GM12864 (cell line): ENCODE measurements at places on chromosomes 3 and 15.

DNA sequence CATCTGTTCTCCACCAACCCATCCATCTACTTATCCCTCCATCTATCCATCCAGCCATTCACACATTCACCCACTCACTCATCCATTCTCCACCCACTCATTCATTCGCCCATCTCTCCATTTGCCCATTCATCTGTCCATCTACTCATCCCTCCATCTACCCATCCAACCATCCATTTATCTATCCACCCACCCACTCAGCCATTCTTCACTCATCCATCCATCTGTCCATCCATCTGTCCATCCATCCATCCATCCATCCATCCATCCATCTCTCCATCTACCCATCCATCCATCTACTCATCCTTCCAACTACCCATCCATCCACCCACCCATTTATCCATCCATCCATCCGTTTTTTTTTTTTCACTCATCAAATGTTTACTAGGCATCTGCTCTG is 13.9 kb downstream of the FAM3D start:
- DNase-seq: no peak

DNA sequence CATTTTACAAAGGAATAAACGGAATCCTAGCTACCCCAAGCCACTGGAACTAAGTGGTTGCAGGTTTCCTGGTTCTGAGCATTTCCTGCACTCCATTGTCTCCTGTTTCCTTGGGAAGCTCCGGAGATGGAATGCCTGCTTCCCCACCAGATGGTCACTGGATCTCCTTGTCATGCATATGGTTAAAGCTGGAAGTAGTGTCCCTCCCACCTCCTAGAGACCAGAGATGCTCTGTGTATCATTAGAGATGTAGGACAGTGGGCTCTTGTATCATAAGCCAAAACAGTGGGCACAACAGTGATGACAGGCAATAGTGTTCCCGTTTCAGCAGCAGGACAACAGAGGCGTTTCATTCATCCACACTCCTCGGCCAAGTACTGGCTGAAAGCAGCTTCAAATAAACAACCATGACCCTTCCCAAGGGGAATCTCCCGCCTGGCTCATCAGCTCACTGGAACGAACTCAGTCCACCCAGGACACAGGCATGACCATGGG is 136.2 kb upstream of the EIF1B start:
- DNase-seq: no peak

GRCh38 chr3:114307832-114308231 is 14.0 kb downstream of the TIGIT start:
- DNase-seq: no peak

GRCh38 chr3:47418167-47419082 is 37.6 kb downstream of the PTPN23 start:
- DNase-seq: no peak

- DNase-seq: no peak
These were observed 22.4 kb downstream of the RCN2 start for GRCh38 chr15:76953913-76954312.

- DNase-seq: no peak
These were observed 156.8 kb upstream of the BCL6 start for GRCh38 chr3:187902041-187902471.

DNA sequence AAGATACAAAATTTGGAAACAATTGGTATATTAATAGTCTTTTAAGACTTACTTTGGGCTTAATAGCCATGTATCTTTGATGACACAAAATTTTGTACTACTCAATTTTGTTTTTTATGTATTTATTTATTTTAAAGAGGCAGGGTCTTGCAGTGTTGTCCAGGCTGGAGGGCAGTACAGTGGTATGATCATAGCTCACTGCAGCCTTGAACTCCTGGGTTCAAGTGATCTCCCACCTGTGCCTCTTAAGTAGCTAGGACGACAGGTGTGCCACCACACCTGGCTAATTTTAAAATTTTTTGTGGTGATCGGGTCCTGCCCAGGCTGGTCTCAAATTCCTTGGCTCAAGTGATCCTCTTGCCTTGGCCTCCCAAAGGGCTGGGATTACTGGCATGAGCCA is 6.5 kb downstream of the SPRED1 start:
- DNase-seq: no peak

DNA sequence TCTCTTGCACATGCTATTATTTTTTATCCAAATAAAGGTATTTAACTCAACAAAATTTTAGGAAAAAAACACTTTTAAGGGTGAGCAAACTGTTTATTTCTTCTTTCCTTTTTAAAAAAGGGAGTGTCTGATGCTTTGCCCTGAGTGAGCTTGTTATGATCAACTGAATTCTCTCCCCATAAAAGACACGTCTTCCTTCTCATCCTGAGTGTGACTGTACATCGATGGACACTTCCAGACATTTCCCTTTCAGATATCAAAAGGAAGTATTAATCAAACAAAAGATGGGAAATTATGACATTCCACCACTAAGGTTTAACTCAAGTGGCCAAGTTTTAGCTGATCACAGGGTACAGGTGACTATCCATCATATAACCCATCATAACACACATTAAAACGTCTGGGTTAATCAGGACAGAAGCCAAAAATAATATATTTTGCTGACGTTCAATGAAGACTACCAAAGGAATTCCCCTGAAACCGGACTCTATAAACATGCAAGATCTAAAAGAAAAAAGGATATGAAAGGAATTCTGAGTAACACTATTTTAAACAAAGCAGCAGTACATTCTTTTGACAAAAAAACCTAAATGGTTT is 354.8 kb downstream of the MECOM start:
- no peak for DNase-seq

GRCh38 chr15:48250640-48251076 is 44.6 kb downstream of the SLC12A1 start:
- peak; percentile 26 for DNase-seq

DNA sequence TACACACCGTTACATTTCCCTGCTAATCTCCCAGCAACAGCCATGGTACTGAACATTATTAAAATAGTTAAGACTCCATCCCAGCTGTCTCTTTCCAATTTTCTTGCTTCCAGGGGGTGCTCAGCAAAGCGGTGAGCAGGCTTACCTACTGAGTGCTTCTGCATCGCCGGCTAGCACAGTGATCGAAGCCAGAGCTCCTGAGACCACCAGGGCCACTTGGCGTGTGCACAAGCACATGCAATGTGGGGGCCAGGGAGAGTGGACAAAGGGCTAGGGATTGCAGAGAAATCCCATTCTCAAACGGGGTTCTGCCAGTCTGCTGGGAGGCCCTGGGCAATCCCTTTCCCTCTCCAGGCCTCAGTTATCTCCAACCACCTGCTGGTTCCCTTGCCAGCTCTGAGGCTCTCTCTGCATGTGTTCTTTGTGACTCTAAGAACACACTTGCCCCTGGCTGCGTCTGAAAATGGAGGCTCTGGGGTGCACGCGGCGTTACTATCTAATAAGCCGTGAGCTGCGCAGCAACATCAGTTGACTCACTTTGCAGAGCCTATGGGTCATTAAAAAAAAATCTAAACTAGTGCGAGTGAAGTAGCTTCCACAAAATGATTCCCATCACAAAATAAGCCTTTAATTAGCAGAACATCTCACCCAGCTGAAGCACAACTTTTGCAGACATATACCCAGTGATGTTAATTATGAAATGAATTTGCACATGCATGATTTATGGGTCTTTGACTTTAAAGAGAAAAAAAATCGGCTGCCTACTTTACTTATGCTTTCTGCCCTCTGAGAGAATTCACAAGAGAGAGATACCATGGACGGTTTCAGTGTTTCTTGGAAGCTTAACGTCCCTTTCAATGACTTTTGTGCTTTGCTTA is 271.5 kb downstream of the TLE3 start:
- no peak for DNase-seq

GRCh38 chr3:49714728-49715550 is 4.5 kb downstream of the AMIGO3 start:
- DNase-seq: no peak

DNA sequence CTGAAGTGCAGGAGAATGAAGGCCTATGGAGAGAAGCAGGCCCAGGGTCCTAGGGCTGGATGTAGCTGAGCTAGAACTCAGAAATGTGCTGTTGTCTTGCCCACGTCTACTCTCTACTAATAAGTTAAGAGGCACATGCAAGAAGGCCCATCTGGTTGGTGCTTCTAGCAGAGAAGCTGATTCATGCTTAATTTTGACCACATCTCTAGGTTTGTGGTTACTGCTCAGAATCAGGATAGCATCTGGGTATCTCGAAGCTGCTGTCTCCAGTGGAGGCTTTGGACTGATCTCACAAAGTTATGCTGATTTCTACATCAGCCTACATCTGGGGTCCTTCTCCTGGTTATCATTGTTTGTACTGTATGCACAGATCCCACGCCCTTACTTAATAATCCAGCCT is 87.3 kb downstream of the CACNA1D start:
- no peak for DNase-seq

- no peak for DNase-seq
These were observed 977.9 kb upstream of the GBE1 start for GRCh38 chr3:82739390-82739789.

- DNase-seq: no peak
These were observed 79.6 kb upstream of the SPATA12 start for GRCh38 chr3:56980798-56981390.

GRCh38 chr3:11288786-11289637 is 16.8 kb downstream of the ATG7 start:
- DNase-seq: peak; percentile 49

- DNase-seq: no peak
These were observed 152.8 kb upstream of the GOLGA6L4 start for GRCh38 chr15:84082739-84083138.

DNA sequence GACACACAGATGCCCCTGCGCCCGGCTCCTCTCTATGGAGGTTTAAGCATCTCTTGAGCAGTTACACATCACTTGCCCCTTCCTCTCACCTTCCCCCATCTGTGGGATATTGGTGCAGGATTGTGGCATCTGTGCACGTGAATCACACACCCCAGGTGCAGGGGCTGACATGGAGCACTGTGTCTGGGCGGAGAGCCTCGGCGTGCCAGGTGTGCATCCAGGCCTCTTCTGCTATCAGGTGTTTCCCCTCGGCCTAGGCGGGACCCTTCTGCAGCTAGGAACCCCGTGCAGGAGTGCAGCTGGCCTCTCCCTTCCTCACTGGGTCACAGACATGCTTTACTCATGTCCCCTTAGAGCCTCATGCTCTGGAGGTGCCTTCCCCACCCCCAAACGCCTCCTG is 33.4 kb upstream of the MUC13 start:
- no peak for DNase-seq

GRCh38 chr3:192331749-192332385 is 395.5 kb downstream of the FGF12 start:
- DNase-seq: no peak

DNA sequence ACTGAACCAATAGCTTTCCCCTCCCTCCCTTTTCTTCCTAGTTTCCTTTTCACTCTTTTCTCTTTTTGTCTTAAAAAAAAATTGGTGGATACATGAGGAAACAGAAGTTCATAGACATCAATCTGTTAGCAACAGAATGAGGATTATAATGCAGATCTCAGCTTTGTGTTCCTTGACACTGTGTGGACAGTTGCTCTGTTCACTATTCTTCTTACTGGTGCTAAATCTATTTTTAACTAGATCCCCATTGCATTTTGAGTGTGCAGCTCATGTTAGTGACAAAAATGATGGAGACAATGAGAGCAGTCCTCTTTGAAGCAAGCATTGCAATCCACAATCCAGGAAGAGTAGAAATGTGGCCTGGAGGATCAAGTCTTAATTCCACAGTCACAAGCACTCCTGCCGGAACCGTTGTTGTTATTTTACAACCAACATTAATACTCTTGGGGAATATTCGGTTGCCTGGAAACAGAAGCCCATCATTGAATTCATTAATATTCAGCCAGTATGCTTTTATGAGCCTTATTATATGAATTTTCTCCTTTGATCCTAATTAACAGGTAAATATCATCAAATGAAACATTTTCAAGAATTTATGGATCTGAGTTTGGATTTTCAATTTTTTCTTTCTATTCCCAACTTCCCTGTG is 1016.8 kb downstream of the NTRK3 start:
- no peak for DNase-seq

DNA sequence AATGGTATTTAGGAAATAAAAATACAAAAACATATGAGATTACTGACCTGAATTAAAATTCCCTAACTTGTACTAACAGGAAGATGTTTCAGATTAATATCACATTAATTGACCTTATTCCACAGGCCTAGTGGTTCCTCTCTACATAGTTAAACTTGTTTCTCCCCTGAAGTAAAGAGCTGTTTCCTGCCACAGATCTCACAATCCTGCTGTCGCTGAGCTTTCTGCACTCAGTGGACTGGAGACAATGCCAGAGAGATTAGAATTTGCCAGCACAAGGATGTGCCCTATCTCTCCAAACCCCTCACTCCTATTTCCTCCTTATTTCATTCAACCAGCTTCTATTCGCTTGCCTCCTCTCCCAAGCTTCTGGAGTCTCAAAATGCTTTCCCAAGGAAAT is 130.6 kb downstream of the CTNNB1 start:
- DNase-seq: no peak

- no peak for DNase-seq
These were observed 58.0 kb upstream of the FBN1 start for GRCh38 chr15:48703544-48703943.

GRCh38 chr3:82938821-82939328 is 1177.4 kb upstream of the GBE1 start:
- no peak for DNase-seq

GRCh38 chr3:124730941-124731297 is 667 bp downstream of the UMPS start:
- no peak for DNase-seq

- no peak for DNase-seq
These were observed 233.5 kb upstream of the ST8SIA2 start for GRCh38 chr15:92159906-92160841.

DNA sequence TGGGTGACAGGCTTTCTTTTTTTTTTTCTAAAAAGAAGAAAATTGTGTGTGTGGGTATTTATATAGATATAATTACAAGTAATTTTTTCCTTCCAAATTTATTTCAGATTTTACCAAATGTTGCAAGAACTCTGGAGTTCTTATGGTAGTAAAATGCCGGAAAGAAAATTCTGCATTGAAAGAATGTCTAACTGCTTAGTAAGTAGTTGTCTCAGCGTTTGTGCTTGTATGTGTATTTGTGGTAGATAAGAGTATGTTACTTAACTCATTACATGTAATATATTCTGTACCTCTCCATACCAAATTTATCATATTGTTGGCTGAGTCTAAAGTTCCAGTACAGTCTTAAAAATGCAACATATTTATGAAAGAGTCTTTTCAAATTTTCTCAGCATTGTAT is 32.3 kb upstream of the ZCWPW2 start:
- no peak for DNase-seq

- no peak for DNase-seq
These were observed 40.7 kb downstream of the TMEM212 start for GRCh38 chr3:171883893-171884279.

DNA sequence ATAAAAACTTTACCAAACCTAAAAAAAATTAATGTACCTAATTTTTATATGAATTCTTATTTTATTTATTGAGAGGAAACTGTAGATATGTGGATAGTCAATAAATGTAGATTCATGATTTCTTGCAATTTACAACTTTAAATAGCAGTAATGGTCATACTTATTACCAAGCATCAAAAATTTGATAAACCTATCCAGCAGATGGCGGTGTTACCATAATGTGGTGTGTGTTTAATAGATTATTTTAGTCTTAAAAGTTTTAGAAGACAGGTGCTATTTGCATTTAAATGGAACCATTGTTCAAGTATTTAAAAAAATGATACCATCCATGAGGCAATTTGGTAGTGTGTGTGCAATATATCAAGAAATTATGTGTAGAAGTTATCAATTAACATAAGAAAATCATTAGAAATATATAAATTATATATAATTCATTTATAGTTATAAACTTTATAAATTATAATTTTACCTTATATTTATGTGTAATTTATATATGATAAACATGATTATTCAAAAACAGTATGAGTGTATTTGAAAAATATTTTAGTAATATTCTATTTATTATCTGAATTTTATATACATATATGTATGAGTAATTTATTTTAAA is 176.0 kb upstream of the BCHE start:
- no peak for DNase-seq

GRCh38 chr3:101780661-101781060 is 1.6 kb downstream of the NXPE3 start:
- no peak for DNase-seq
